ENCODE measurements at places on chromosomes 4 and X. TPM values are rescaled to one million over a fixed set of nuclear protein-coding genes. Genes with fewer than 3 reads are reported as not detected.

The GRPEL1 gene
- total RNA-seq, result 21.0 TPM

The CT55 gene
- not detected for total RNA-seq

The PRRG1 gene
- total RNA-seq, result 16.3 TPM

The CABS1 gene
- total RNA-seq, result not detected

GRCh38 chr4:42348692-42349091 lies 48.6 kb upstream of the SHISA3 start:
- no peak for DNase-seq

GRCh38 chr4:166143227-166143626 lies 270.2 kb downstream of the TLL1 start:
- DNase-seq, result no peak

- DNase-seq, result no peak
Observed at GRCh38 chrX:68045008-68045577, 388.2 kb downstream of the OPHN1 start.

DNA sequence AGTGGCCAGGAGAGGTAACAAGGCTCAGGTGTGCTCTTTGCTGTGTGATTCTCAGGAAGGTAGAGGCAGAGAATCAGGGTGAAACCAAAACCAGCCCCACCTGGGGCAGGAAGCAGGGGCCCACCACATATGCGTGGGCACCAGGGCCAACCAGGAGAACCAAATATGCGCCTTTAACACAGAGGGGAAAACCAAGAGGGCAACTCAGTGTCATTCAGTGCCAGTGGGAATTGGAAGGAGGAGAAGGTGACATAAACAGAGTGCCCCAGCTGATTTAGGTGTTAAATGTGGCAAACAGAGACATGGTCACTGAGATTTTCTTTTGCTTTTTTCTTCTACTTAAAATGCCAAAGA lies 106.8 kb upstream of the MAMLD1 start:
- DNase-seq, result no peak

GRCh38 chr4:112523764-112524505 lies 8.0 kb upstream of the NEUROG2 start:
- peak; percentile 88 for DNase-seq
